GM12878 (cell line): ENCODE measurements at places on chromosomes 4 and X.

DNA sequence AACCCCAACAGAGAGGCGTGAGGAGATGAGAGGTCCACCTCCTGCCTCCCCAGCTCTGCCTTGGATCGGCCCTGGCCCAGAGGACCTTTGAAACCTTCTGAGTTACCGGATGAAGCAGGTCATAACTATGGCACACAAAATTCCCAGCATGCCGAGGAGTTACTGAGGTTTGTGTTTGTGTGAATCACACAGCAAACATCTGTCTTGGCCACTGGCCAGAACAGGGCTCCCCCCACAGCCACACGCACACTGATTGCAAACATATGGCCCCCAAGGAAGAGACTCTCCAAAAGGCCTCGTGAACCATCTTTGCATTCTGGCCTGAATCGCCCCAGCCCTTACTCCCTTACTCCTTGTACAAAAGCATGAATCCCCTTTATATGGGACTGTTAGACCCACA lies 18.9 kb downstream of the RPS4X start:
- H3K4me1 ChIP-seq = no peaks in the 10 kb centered on the region
- no peak overlapping the region for H3K27ac ChIP-seq
- H3K4me3 ChIP-seq = no peak overlapping the region

- H3K36me3 ChIP-seq = no peaks in the 10 kb centered on the region
- H3K27ac ChIP-seq = no peak overlapping the region
- no peaks in the 10 kb centered on the region for H3K27me3 ChIP-seq
These were observed 87.9 kb downstream of the YIPF7 start for GRCh38 chr4:44563496-44563895.

GRCh38 chr4:153348006-153348405 lies 3.5 kb downstream of the MND1 start:
- no peak overlapping the region for H3K27ac ChIP-seq
- H3K27me3 ChIP-seq = no peaks in the 10 kb centered on the region
- DNase-seq = no peak

GRCh38 chr4:60133375-60133774 lies 1066.8 kb upstream of the ADGRL3 start:
- no peak overlapping the region for H3K27ac ChIP-seq
- no peaks in the 10 kb centered on the region for H3K4me1 ChIP-seq
- DNase-seq = no peak
- no peak overlapping the region for H3K4me3 ChIP-seq
- H3K36me3 ChIP-seq = no peaks in the 10 kb centered on the region
- no peaks in the 10 kb centered on the region for H3K27me3 ChIP-seq

GRCh38 chr4:182338746-182339145 lies 95.5 kb downstream of the TENM3 start:
- no peak overlapping the region for H3K4me3 ChIP-seq
- H3K27me3 ChIP-seq = no peaks in the 10 kb centered on the region
- no peak overlapping the region for H3K27ac ChIP-seq
- no peaks in the 10 kb centered on the region for H3K4me1 ChIP-seq
- no peaks in the 10 kb centered on the region for H3K36me3 ChIP-seq
- DNase-seq = no peak

GRCh38 chr4:27178061-27178460 lies 317.4 kb downstream of the STIM2 start:
- no peak overlapping the region for H3K4me3 ChIP-seq
- DNase-seq = no peak
- H3K27ac ChIP-seq = no peak overlapping the region
- H3K36me3 ChIP-seq = no peaks in the 10 kb centered on the region
- H3K4me1 ChIP-seq = no peaks in the 10 kb centered on the region

DNA sequence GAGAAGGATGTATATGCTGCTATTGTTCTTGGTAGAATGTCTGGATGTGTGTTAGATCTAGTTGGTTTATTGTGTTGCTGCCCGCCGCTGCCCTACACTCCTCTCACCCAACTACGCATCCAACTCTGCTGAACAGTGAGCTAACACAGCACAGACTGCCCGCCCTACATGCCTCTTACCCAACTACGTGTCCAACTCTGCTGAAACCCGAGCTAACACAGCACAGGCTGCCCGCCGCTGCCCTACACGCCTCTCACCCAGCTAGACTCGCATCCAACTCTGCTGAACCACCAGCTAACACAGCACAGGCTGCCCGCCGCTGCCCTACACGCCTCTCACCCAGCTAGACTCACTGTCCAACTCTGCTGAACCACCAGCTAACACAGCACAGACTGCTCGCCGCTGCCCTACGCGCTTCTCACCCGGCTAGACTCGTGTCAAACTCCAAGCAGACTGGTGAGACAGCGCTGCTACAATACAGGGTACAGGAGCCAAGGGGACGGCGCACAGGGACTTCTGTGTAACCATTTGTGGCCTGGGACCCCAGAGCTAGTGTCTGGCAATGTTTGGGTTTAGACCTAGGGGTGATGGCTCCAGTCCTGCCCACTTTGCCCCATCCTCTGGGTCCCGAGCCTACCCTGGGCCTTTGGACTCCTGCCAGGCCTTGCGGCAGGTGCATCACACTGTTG lies 11.6 kb upstream of the CTBP1 start:
- peaks cover 11% of the 10 kb centered on the region for H3K4me1 ChIP-seq
- H3K4me3 ChIP-seq = no peak overlapping the region
- H3K27ac ChIP-seq = peak overlapping the region; percentile 55
- no peak for DNase-seq
- H3K27me3 ChIP-seq = no peaks in the 10 kb centered on the region

- H3K36me3 ChIP-seq = no peaks in the 10 kb centered on the region
- no peak overlapping the region for H3K4me3 ChIP-seq
- no peaks in the 10 kb centered on the region for H3K4me1 ChIP-seq
- no peaks in the 10 kb centered on the region for H3K27me3 ChIP-seq
These were observed 321.2 kb upstream of the SPOCK3 start for GRCh38 chr4:167555338-167556022.

- no peak for DNase-seq
- H3K36me3 ChIP-seq = no peaks in the 10 kb centered on the region
- peaks cover 8% of the 10 kb centered on the region; the same call in 1 of the 2 replicates for H3K4me1 ChIP-seq
- no peak overlapping the region for H3K4me3 ChIP-seq
- no peaks in the 10 kb centered on the region for H3K27me3 ChIP-seq
These were observed 176.2 kb upstream of the LNX1 start for GRCh38 chr4:53767482-53767881.

DNA sequence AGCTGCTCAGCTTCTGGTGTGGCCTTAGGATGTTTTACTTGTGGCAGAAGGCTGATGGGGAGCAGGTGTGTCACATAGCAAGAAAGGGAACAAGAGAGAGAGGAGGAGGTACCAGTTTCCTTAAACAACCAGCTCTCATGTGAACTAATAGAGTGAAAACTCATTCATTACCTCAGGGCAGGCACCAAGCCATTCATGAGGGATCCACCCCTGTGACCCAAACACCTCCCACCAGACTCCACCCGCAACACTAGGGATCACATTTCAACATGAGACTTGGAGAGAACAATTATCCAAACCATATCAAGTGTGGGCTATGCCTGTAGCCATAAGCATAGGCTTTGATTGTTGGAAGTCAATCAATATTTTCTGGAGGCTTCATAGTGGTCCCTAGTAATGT lies 56.0 kb downstream of the GSX2 start:
- H3K36me3 ChIP-seq = no peaks in the 10 kb centered on the region
- DNase-seq = no peak
- H3K27ac ChIP-seq = no peak overlapping the region
- H3K4me3 ChIP-seq = no peak overlapping the region
- H3K4me1 ChIP-seq = no peaks in the 10 kb centered on the region
- no peaks in the 10 kb centered on the region for H3K27me3 ChIP-seq

DNA sequence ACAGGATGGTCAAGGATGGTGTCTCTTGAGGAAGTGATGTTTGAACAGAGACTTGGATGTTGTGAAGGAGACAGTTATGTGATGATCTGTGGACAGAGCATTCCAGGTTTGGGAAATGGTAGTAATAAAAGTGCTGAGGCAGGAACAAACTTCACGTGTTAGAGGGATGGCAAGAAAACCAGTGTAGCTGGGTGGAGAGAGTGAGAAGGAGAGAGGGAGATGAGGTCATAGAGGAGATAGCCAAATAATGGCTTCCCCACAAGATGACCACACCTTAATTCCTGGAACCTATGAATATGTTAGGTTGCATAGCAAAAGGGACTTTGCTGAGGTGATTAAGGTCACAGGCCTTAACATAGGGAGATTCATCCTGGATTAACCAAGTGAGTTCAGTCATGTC lies 75.6 kb upstream of the GPR50 start:
- no peaks in the 10 kb centered on the region for H3K27me3 ChIP-seq
- no peaks in the 10 kb centered on the region for H3K36me3 ChIP-seq
- no peak overlapping the region for H3K4me3 ChIP-seq
- no peaks in the 10 kb centered on the region for H3K4me1 ChIP-seq
